ENCODE measurements at places on chromosomes 16 and 17.

GRCh38 chr17:27414271-27414670, 42.0 kb upstream of the KSR1 start:
- DNase-seq = no peak

- no peak for DNase-seq
Measured at GRCh38 chr17:4142107-4142900, 526 bp downstream of the ZZEF1 start.

- peak; percentile 1 for DNase-seq
Measured at GRCh38 chr17:43308999-43309398, 75.2 kb upstream of the RNU2-1 start.

- DNase-seq = no peak
Measured at GRCh38 chr17:72987166-72987565, 105.3 kb downstream of the SLC39A11 start.

Data from prostate gland (tissue), 2 donors.